NCI-H446 treated with DMSO at 0.1 percent for 48 hours (cell line): ENCODE measurements at places on chromosomes 1 and 21.

DNA sequence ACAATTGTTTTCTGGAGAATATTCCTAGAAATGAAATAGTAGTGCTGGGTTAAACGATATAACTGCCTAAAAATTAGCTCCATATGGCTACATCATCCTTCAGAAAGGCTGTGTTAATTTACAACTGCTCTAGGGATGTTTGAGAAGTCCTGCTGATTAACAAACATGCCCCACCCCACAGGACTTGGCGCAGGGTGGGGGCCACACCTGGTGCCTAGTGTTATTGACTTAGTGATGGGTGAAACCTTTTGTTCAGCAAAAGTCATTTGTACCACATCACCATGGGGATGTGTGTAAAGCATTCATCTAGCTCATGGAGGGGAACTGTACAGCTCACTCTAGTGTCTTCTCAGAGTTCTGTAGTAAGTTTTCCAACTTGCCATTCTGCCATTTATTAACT, 492.8 kb downstream of the CAMTA1 start:
- DNase-seq: no peak

DNA sequence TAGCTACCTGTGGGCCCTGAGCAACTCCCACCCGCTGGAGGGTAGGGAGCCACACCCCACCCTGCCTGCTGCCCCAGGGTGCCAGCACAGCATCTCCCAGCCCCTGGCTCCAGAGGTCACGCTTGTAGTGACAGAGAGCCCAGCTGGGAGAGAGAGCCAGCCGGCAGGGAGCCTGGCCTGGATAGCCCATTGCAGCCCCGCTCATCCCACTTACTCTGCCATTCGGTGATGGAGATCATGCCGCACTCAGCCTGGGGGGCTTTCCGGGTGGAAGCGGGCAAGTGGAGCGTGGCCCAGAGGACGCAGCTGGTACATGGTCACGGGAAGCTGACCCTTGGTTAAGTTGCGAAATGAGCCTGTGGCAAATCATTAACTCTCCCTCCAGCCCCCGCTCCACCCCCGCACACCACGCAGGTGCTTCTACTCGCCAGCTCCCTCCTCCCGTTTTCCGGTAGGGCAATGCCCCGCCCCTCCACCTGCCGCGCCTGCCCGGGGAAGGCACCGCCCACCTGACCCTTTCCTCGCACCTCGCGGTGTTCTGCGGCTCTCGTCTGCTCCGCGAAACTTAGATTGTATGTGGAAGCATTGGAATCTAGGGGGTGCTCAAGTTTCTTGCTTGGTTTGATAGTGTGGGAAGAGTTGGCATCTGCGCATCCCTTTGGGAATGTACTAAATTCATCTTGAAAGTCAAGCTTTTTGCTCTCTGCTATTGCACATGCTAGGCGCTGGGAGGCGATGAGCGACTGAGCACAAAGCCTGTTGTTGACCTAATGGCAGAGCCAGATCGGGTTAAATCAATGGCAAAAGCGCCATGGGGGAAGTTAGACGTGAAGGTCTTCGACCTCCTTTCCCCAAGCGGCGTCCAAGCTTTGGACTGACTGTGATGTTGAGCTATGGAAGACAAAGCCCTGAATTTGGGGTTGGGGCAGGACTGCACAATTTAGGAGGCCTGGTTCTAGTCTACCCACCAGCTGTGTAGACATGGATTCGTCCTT, at the start of gene GOLT1A:
TSS of gene GOLT1A (minus strand) at position 321 of the 995 bp plus-strand sequence. CDS start at position 239, 82 bp downstream.
- no peak for DNase-seq

- DNase-seq: no peak
Measured at GRCh38 chr1:30320581-30320890, 402.8 kb downstream of the MATN1 start.

- DNase-seq: no peak
Measured at GRCh38 chr1:44251989-44252671, 38.9 kb downstream of the DMAP1 start.

DNA sequence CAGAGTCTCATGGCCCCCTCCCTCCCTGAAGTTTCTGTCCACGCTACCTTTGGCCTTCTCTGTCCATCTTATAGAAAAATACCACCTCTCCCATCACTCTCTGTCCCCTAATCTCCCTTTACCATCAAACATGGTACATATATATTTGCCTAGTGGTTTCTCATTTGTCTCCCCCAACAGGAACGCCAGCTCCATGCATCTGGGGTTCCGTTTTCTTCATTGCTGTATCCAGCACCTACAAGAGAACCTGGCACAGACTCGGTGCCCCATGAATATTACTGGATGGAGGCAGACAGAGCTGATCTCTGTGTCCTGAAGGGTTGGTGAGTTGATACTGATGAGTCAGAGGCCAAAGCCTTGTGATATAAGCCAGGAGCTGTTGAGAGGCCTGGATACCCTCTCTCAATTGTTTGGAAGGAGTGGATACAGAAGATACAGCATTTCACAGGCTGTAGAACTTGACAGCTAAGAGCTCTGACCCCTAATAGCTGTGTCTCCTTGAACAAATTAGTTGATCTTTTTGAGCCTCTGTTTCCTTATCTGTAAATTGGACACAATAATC, 21.9 kb downstream of the HEYL start:
- DNase-seq: no peak

DNA sequence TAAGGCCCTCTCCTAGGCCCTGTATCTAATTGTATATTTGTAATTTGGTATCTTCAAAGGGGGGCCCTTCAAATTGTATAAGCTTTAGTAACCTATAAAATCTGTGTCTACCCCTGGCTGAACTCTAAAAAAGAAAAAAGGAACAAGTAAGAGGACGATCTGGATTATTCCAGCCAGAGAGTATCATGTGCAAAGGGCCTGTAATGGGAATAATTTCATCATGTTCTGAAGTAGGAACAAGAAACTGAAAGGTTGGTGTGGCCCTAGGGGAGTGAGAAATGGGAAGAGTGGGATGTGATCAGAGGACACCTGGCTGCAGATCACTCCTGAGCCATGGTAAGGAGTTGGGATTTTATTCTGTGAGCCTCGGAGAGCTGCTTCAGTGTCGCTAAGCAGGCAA, 14.7 kb downstream of the PTAFR start:
- no peak for DNase-seq

DNA sequence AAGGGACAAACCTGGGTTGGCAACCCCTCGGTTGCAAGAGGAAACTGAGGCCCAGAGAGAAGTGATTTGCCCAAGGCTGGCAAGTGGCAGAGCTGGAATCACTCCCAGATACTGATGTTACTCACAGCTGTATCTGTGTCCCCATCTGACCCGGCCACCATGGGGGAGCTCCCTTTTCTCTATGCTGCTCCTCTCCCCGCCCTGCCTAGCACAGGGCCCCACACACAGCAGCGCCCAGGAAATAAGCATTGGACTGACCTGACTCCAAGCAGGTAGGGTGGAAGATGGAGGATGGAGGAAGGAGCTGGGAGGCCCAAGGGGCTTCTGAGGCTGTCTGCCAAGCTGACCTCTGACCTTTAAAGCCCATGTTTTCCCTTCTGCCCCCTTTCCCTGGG, 3.0 kb upstream of the FBLIM1 start:
- DNase-seq: no peak
